Neural progenitor cell (in vitro differentiated cells): ENCODE measurements at places on chromosomes 16 and 17.

- DNase-seq, result no peak
Observed at GRCh38 chr16:82979406-82980111, 352.8 kb downstream of the CDH13 start.

DNA sequence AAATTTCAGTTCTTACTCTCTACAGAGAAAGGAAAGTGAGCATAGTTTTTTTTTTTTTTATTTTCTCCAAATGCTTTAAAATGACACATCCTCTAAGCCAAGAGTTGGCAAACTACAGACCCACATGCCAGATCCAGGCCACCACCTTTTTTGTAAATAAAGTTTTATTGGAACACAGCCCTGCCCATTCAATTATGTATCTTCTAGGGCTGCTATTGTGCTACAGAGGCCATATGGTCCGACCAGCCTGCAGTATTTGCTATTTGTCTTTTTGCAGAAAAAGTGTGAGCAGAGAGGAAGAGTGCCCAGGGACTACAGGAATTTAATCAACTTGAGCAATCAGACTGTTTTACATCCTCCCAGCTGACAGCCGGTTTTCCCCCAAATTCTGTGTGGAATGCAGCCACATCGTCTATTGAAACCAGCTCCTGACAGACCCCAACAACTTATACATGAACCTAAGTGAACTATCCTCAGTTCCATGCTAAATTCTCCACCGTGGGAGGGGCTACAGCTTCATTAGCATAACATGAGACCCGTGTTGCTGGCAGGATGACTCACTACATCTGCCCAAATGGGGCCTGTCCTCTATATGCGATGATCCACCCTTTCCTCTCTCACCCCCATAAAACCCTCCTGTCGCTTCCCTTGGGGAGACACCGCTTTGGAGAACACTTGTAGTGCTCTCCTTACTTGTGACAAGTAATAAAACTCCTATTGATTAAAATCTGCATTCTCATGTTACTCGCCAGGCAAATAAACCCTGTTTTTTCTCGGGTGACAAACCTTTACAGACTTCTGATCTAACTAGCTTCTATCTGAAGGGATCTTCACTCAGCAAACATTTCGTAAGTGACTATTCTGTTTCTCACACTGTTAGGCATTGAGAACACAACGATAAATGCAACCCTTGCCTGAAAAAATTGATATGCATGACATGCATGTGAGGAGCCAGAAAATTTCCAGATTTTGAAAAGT lies 149.4 kb upstream of the HS3ST3A1 start:
- no peak for DNase-seq

- no peak for DNase-seq
Observed at GRCh38 chr17:45905814-45906213, 11.5 kb downstream of the MAPT start.

DNA sequence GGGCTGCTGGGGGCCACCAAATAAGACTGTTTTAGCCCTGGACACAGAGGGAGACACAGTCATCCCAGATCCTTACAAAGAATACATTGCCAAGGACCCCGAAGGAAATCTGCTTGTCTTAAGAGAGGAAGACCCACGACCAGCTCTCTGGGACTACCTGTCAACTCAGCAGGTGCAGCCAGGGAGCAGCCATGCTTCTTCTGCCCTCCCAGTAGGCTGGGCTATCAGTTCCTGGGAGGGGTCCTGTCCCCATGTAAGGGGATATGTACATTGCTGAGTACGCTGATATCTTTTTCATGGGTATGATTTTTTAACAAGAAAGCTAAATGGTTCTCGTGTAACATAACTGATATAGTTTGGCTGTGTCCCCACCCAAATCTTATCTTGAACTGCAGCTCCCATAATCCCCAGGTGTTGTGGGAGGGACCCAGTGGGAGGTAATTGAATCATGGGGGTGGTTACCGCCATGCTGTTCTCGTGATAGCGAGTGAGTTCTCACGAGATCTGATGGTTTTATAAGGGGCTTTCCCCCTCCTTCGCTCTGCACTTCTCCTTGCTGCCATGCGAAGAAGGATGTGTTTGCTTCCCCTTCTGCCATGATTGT lies 11.3 kb downstream of the SSTR2 start:
- DNase-seq, result no peak

DNA sequence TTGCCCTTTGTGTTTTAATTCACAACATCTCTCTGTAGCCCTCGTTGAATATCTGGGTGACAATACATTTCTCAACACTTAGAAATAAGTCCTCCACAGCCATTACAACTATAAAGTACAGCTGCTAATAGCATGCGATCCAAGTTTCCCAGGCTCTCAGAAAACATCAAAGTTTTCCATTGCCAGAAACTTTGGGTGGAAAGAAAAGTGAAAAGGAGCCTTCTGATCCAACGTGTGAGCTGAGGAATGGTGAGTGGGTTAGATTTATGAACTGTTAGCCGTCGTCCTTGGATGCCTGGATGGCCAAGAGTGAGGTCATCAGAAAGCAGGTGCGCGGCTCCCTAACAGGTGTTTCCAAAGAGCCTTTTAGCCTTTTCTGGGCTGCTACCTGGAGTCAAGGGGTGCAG lies 258.0 kb downstream of the PMP22 start:
- no peak for DNase-seq

DNA sequence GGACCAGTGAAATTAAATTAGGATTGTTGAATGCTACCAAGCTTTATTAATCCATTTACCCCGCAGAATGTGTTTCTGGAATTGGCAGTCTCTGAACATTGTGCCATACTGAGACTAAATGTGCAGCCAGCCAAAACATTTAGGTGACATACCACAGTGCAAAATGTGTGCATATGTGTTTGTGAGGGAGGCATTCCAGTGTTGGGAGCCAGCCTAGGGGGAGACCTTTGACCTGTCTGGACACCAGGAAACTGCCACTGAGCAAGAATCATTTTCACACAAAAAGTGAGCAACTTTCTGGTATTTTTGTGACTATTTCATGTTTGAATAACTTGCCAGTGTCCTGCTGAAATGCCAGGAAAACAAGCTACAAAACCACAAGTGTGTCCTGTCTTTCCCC lies 64.7 kb upstream of the SLC12A3 start:
- DNase-seq, result no peak

DNA sequence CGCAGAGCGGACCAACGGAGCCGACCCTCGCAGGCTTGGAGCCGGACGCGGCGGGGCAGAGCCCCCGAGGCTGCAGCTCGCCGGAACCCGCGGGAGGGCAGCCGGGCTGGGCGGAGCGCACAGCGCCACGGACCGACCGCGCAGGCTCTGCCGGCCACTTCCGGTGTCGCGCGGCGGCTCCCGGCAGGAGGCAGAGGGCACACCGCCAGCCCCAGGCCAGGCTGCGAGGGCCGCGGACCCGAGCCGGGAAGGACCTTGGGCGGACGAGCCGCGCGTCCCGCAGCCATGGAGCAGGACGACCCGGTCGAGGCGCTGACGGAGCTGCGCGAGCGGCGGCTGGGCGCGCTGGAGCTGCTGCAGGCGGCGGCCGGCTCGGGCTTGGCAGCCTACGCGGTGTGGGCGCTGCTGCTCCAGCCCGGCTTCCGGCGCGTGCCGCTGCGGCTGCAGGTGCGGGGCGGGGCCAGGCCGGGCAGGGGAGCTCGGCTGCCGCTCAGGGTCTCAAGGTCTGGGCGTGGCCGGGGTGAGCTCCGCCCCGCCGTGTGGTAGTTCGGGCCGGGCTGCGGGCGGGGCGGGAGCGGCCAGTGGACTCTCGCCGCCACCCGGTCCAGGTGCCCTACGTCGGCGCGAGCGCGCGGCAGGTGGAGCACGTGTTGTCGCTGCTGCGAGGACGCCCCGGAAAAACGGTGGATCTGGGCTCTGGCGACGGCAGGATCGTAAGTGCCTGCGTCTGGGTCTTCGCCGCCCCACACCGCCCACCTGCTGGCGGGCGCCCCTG lies at the start of gene ANTKMT:
ANTKMT (plus strand) TSS at position 157 of the 775 bp plus-strand sequence; CDS start at position 286, 129 bp downstream.
- peak; percentile 98 for DNase-seq

DNA sequence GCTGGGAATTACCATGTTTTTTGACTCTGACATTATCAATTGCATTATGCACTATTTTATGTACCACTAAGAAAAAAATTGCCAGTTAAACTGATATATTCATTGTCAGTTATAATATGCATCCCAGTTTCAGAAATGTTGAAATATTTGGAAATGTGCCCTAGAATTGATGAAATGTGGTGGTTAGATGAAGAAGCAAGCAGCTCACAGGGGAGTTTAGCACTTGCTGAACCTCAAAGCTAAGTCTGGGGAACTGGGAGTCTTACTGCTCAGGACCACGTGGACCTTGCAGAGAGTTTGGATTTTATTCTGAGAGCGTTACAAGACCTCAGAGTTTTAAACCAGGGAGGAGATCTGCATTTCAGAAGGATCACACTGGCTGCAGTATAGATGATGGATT lies 67.9 kb downstream of the TNRC6C start:
- no peak for DNase-seq

- DNase-seq, result no peak
Observed at GRCh38 chr17:40810494-40810893, 10.7 kb upstream of the KRT28 start.

- DNase-seq, result no peak
Observed at GRCh38 chr16:57829969-57830360, 27.7 kb upstream of the KIFC3 start.

GRCh38 chr17:8459107-8459506 lies 23.4 kb downstream of the NDEL1 start:
- no peak for DNase-seq

GRCh38 chr17:34547453-34548063 lies 31.8 kb upstream of the TMEM132E start:
- DNase-seq, result no peak

DNA sequence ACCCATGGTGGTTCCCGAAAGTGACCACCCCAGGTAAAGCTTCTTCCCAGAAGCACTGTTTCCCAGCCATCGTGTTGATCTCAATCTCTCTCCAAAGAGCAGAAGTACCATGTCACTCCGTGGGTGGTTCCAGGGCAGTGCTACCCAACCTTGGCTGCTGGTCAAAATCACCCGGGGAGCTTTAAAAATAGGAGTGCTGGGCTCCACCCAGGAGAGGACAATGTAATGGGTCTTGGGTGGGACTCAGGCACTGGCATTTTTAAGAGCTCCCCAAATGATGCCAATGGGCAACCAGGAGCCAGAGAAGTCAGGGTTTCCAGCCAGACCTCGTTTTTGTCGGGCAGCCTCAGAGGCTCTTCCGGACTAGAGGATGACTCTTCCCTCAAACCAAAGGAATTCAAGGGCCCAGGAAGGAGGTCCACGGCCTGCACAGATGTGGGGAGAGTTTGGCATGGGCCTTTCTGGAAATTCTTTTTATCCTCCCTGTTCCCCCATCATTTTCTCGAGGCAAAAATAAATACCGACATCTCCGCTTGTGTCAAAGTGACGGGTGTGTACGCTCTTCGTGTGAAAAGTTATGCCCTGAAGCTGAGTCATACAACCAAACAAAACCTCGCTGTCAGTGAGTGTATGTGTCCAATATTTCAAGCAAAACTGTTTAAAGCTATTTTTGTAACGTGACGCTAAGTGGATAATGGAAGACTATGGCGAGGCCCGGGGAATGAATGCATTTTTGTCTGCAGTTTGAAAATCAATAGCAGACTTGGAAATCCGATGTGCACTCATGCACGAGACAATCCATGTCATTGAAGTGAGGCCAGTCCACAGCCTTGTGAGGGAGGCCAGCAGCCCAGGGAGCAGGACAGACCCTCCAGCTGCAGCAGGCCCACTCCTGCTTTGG lies 364.1 kb downstream of the FOXL1 start:
- no peak for DNase-seq

- DNase-seq, result no peak
Observed at GRCh38 chr16:82156761-82157533, 13.1 kb downstream of the MPHOSPH6 start.

GRCh38 chr17:78384479-78385175 lies 6.2 kb downstream of the PGS1 start:
- no peak for DNase-seq

DNA sequence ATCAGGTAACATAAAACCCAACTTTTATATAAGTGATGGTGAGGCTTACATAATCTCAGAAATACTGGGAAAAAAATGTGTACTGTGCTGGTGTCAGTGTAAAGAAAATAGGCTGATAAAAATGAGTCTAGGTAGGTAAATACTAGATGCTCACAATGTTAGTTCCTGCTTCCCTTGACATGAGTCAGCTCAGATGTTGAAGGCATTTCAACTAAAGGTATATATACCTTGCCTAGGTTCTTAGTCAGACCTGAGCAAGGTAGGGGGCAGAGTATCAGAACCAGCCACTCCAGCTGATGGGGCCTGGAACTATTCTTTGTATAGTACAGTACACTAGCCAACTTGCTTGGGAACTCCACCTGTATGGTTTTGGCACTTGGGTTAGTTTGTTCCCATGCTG lies 51.0 kb upstream of the CA10 start:
- no peak for DNase-seq

DNA sequence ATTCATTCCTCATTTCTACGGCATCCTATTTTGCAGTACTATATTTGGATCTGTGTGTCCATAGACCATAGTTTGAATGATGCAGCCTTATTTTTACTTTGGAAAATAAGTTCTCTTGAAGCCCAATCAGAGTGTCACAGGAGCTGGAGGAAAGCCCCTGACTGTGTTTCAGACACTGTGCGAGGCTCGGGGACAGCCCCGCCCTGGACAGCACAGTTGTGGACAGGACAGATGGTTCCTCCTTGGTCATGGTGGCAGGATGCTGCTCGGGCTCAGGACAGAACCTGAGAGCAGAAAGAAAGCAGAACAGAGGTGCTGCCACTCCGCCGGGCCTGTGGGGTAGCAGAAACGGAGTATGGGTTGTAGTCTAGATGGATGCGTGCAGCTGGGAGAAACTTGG lies 22.9 kb downstream of the BANP start:
- DNase-seq, result no peak

- no peak for DNase-seq
Observed at GRCh38 chr16:78211020-78211599, 111.7 kb downstream of the WWOX start.

DNA sequence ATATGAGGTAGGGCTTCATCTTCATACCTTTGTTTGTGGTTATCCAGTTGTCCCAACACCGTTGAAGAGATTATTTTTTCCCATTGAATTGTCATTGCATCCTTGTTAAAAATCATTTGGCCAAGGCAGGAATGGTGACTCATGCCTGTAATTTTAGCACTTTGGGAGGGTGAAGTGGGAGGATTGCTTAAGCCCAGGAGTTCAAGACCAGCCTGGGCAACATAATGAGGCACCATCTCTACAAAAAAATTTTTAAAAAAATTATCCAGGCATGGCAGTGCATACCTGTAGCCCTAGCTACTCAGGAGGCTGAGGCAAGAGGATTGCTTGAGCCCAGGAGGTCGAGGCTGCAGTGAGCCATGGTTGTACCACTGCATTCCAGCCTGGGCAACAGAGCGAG lies 223.9 kb downstream of the TANC2 start:
- DNase-seq, result no peak

DNA sequence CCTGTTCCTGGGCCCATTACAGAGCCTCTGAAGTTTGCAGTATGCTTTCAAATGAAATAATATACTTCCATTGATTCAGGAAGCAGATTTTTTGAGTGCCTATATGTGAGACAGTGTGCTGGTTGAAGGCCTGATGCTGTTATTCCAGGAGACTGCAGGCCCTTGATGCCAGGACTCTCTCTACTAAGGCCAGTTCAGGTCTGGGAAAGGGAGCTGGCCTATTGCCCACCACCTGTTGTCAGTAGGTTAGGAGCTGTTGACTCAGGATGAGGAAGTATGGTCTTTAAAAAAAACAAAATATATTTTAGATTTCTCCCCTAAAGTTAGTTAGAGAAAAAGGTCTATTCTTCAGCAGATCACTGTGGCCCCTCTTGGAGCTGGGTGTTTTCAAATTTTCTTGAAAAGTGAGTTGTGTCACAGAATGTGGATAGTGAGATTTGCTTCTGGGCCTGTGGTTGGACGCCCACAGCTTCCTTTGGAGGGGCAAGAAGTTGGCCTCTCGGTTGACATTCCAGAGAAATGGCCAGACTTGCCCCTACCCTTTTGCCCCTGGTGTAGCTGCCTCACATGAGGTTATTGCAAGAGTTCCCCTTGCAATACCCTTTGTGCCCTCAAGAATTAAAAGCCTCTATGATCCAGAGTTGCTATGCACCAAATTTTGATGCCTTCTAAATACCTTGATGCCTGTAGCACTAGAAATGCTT lies 7.9 kb downstream of the ESRP2 start:
- DNase-seq, result no peak
